ENCODE measurements at places on chromosomes 16 and 17.

DNA sequence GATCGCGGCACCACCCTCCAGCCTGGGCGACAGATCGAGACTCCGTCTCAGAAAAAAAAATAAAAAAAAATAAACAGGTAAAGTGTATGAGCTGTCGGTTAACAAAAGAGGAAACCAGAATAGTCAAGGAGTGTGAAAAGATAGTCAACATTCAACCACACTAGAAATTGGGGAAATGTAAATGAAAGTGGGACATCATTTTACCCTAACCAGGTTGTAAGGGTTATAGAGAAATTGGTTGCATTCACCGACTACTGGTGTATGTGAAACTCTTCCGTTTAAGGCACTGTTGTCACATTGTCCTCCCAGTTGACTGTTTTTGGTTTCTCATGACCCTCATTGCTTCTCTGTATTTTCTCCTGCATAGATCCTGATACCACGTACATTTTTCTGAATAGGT lies 62.8 kb downstream of the RABEP1 start:
- no peak for ATAC-seq

DNA sequence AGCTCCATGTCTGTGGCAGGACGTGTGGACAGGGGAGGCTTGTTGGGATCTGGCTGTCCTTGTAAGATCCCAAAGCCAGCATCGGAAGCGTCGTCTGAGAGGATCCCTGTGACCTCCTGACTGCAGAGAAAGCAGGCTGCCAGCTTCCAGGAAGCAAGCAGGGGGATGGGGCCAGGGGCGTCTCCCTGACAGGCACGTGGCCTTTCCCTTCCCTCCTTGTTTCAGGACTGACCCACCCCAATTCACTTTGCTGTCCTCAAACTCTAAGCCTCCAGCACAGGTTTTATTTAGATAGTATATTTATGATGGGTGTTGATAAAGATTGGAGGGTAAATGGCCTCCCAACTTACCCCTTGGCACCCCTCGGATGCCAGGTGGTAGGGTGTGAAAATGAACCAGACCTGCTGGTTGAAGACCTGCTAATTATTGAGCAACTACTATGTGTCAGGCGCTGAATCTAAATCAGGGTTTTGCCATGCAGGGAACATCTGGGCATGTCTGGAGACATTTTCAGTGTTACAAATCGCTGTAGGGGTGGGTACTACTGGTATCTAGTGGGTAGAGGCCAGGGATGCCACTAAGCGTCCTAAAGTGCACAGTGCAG lies 24.5 kb downstream of the SOCS1 start:
- ATAC-seq, result no peak

DNA sequence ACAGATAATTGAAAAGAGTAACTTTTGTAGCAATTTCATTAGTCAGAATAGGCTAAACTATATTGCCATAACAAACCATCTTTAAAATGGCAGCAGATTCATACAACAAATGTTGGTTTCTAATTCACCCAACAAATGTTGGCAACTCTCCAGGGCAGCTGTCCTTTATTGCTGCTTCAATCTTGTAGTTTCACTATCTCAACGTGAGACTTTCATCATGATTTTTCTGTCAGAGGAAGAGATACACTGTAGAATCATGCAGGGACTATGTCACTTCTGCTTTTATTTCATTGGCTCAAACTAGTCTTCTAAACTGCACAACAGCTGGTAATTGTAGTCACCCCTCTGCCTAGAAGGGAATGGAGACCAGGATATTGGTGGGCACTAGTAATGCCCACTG lies 174.2 kb downstream of the TANC2 start:
- ATAC-seq, result no peak

DNA sequence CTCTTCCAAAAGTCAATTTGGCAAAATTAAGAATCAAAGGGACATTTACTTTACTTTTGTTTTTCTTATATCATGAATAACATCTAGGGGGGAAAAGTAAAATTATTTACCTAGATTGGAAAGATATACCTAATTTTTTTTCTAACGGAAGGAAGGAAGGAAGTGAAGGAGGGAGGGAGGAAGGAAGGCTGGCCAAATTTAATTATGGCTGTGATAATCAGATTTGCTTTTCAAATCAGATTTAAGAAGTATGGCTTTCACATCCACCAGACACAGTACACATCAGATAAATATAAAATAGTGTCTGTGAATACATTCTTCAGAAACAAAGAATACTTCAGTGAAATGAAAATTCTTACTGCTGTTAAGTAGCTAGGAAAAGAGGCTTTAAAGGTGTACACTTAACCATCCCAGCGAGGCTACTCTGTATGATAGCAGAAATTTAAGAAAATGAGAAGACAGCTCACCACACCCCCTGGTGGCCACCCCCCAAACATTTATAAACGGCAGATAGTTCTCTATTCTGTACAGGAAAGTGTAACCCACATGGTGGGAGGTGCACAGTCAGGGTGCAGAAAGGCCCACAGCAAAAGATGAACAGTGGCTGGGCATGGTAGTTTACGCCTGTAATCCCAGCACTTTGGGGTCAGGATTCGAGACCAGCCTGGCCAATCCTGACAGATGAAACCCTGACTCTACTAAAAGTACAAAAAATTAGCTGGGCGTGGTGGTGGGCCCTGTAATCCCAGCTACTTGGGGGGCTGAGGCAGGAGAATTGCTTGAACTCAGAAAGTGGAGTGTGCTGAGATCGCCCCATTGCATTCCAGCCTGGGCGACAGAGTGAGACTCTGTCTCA lies 150.8 kb downstream of the SSH2 start:
- ATAC-seq, result peak; percentile 91

DNA sequence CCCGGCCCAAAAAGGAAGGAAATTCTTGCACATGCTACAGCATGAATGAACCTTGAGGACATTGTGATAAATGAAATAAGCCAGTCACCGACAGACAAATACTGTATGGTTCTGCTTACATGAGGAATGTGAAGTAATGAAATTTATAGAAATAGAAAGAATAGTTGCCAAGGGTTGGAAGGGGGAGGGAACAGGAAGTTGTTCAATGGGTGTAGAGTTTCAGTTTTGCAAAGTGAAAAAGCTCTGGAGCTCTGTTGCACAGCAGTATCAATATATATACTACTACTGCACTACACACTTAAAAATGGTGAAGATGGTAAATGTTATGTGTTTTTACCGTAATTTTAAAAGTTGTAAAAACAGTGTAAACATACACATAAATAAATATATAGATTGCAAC lies 43.7 kb downstream of the PKD1L3 start:
- ATAC-seq, result no peak

- ATAC-seq, result no peak
Observed at GRCh38 chr17:40372031-40372430, 7.5 kb upstream of the GJD3 start.

- ATAC-seq, result no peak
Observed at GRCh38 chr16:84339766-84340165, 28.6 kb upstream of the ATP2C2 start.

DNA sequence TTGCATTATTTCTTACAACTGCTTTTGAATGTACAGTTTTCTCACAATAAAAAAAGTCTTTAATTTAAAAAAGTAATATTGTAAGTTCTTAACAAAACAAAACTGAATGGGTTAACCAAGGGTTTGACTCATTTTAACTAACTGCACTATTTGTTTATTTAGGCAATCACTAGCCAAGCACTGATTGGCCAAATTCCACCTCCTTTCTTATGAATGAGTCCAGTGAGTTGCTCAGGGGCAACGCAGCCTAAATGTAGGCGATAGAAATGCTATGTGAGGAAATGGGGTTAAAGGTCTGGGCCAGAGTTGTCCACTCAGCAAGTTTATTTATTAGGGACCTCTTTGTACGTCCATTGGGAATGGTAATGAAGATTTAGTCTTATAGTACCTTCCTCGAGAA lies 89.6 kb upstream of the MAF start:
- no peak for ATAC-seq

DNA sequence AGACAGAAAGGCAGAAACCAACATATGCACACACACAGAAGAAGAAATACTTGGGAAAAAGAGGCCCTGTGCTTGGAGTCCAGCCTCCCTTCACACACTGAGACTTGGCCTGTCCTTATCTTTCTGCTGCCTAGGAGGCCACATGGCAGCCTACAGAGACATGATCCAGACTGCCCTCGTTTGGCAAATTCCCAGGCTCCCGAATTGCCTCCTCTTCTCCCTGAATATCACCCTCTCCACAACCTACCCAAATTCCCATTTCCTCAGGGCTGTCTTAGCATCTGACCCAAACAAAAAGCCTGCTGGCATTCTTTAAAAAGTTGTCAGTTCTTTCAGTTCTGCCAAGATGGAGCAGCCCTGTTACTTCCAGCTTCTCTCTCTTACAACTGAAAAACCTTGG lies 59.8 kb downstream of the DNAH17 start:
- no peak for ATAC-seq

GRCh38 chr16:88781140-88782077 lies 3.6 kb downstream of the PIEZO1 start:
- ATAC-seq, result no peak

- ATAC-seq, result no peak
Observed at GRCh38 chr16:57743458-57743857, 7.9 kb downstream of the KATNB1 start.

- no peak for ATAC-seq
Observed at GRCh38 chr17:39629898-39630297, 3.1 kb downstream of the PPP1R1B start.

DNA sequence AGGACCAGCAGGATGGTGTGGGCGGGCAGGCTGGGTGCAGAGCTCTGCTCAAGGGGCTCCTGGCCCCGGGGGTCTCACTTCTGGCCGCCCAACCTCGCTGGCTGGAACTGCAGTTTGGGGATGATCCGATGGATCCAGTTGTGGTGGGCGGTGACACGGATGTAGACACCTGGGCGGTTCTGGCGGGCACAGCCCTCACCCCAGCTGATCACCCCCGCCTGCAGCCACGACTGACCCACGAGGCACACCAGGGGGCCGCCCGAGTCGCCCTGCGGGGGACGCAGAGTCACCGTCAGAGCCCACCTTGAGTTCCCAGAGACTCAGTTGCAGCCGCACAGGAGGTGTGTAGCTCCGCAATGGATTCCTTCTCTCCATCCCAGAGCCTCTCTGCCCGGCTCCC lies 7.5 kb downstream of the PRSS27 start:
- no peak for ATAC-seq

DNA sequence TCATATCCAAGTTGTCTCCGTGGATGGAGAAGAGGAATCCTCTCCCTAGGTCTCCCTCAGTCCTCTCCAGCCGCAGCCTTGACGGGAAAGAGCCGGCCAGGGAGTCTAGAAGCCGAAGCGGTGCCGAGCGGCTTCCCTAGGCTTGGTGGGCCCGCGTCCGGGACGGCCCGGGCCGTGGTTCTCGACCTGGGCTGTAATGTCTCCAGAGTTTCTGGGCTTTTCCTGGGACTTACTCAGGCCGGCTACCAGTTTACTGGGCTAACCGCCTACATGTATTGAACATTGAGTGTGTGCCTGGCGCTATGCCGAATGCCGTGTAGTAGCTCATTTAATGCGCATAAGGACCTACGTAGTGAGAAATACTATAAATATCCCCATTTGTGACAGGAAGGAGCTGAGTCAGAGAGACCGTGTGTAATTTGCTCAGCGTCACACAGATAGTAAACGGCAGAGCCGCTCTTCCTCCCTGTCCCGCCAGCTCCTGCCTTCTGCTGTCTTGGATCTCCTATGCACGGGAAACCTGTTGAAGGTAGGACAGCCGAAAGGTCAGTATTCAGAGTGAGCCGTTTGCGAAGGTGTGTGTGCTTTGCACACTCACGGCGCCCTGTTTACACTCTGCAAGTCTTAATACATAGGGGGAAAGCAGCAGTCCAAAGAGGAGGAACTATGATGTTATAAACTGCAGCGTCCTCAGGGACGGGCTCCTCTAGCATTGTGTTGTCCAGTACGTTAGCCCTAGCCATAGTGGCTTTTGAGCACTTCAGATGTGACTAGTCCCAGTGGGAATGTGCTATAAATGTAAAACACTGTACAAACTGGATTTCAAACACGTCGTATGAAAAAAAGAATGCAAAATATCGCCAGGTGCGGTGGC lies 723 bp upstream of the SPAG5 start:
- ATAC-seq, result peak; percentile 74

DNA sequence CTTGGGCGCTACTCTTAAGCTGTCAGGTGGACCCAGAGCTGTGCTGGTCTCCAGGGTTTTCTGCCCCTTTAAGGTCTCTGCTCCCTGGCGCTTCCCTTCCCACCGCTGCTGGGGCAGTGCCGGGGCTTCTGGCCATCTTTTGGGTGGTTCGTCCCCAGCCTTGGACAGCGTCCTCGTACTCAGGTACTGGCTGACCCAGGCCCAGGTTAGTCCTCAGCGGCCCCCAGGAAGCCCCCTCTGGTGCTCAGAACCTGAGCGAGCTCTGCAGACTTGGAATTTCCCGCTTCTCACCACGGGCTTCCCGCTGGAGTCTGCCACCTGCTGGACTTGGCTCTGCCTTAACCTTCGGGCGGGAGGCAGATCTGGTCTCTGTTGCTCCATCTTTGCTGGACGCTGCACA lies 94.1 kb upstream of the ZNF750 start:
- no peak for ATAC-seq

- no peak for ATAC-seq
Observed at GRCh38 chr16:82655720-82656490, 29.1 kb downstream of the CDH13 start.

DNA sequence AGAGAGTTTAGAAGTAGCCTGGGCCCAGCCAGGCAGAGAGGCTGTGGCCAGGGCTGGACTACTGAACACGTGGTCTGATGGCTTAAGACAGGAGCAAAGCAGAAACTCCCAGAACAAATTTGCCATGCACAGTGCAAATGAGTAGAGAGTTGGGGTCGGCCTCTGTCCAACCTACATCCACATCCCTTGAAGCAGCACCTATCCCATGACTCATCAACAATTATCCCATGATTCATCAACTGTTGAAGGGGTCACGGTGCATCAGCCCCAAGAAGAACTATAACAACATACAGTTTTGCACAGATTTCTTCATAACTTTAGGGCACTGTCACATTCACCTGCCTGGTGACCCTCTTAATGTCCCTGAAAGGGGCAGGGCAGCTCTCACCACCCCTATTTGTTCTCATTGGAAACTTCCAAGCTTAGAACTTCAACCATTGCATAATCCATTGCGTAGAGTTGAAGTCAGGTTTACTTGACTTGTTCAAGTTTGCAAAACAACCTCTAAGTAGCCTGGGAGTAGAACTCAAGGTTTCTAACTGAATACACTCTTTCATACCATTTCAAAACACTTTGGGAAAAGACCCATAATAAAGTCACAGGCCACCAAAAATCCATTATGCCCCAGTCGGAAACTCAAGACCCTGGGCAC lies 235.2 kb upstream of the CDH5 start:
- no peak for ATAC-seq

DNA sequence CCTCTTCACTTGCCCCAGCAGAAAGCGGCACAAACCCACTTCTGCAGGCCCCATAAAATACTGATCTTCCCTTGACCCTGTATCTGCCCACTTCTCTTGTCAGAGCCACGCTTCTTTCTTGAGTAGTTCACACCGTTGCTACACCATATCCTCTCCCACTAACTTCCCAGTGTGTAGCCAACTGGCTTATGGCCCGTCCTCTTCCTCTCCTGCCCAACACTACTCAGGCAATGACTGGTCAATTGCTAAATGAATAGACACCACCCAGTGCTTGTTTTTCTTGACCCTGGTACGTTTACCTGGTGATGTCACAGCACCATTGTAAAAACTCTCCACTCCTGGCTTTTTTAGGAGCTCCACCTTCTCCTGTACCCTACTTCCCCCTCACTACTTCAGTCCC lies 86.9 kb downstream of the NDEL1 start:
- ATAC-seq, result no peak

GRCh38 chr17:21295036-21295952 lies 10.8 kb downstream of the MAP2K3 start:
- ATAC-seq, result peak; percentile 20
